Fibroblast of skin of back (primary cell): ENCODE measurements at places on chromosomes 5 and 9.

DNA sequence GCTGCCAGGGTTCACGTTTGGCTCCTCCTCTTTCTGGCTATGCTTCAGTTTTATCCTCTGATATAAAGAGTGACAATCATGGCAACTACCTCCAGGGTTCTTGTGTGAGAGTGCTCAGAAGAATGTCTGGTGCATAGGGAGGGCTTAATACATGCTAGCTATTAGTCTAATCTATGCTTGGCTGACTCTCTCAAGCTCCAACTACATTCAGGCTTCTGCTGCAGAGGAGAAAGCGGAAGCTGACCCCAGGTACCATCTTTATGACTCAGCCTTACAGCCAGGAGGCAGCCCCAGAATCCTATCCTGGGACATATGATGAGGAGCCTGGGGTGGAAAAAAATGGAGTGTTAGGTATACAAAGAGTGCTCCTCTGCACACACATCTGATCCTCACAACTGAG lies 32.1 kb upstream of the RASGRF2 start:
- DNase-seq, result no peak

DNA sequence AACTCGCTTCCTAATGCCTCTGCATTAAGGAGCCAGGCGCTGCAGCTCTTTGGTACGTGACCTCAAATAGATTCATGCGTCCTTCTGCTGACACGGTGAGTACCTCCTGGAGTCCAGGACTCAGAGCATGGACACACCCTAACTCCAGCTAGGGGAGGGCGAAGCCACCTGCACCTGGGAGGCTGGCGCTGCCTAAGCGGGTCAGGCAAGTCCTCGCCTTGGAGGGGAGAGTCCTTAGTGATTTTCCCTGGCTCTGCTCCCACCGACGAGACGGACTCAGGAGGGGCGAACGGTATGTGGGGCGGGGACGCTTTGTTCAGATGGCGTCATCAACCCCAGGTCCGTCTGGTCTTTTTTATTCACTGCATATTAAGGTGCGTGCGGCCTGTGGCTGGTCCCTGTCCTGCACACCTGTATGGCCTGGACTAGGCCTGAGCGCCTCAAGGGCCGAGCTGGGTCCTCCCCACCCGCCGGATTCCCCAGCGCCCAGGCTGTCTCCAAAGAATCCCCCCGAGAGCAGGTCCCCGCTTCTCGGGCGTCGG lies 50.3 kb downstream of the NSUN2 start:
- DNase-seq, result no peak

DNA sequence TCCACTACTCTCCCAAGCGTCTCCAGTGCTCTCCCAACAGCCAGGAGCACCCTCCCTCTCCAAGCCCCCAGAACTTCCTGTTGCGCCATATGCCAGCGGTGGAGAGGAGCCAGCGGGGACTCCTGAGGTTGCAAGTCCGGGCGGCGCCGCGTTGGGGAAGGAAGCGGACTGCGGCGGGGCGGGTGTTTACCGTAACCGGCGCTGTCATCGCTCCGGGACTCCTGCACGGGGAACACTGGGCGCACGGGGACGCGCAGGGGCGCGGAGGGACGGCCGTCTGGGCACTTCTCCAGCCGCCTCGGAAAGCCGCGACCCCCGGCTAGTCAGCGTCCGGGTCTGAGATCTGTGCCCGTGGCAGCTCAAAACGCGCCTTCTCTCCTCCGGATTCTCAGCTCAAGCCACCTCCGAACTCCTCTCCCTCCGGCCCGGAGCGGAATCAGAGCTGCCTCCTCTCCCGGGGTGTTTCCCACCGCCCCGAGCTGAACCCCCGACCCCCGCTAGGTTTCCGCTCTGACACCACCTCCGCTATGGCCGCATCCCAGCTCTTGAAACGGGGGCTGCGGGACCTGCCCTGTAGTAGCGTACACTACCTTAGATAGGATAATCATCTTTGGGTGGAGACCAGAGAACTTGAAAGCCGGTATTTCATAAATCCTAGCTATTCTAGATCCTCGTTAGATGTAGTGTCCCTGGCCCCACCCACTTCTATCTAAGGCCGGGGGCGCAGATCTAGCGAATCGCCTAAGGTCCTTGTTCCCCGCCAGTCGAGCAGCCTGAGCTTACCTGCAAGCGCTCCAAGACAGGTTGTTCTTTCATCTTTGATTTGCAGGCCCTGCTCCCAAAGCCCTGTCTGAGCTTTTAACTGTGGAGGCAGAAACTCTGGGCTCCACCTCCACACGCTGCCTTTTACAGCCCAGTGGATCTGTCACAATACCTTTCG lies at the start of gene TRPM6:
Gene TRPM6, minus strand, starts transcription at position 881 of the 940 bp plus-strand sequence. Its CDS starts 65 bp downstream, at position 816.
- peak; percentile 72 for DNase-seq

DNA sequence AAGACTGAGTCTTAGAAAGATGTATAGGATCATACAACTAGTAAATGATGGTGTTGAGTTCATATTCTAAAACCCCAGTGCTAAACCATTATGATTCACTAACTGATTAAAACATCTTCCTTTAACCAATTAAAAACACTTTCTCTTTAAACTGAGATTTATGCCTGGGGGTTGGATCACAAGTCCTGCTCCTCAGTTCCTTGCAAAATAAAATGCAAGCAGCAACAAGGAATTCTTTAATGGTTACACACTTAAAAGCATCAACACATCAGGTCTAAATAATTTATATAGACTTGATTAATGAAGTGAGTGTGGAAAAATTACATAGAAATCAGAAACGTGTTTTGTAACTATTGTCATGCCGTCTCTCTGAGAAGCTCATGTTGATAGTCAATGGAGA lies 189.2 kb downstream of the TARS1 start:
- no peak for DNase-seq

GRCh38 chr5:108760512-108760911 lies 12.8 kb downstream of the FER start:
- no peak for DNase-seq

DNA sequence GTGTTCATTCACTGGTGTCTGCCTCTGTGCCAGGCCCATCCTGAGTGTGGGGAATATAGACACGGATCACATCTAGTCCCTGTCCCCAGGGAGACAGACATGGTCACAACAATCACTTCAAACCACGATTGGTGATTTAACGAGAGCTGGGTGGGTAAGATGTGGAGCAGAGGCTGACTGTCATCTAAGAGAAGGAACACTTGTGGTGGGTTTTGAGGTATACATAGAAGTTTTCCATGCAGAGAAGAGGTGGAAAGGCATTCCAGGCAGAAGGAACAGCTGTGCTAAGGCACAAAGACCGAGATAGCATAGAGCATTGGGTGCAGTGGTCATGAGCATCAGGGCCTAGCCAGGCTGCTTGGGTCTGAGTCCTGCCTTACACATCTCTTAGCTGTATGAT lies 22.7 kb upstream of the WDR38 start:
- no peak for DNase-seq

GRCh38 chr5:176527246-176528222 lies 9.7 kb downstream of the RNF44 start:
- DNase-seq, result no peak
